ENCODE measurements at places on chromosomes 16 and 17.
A peak's percentile ranks its signal among the peaks of the same experiment; 100 is the strongest.

DNA sequence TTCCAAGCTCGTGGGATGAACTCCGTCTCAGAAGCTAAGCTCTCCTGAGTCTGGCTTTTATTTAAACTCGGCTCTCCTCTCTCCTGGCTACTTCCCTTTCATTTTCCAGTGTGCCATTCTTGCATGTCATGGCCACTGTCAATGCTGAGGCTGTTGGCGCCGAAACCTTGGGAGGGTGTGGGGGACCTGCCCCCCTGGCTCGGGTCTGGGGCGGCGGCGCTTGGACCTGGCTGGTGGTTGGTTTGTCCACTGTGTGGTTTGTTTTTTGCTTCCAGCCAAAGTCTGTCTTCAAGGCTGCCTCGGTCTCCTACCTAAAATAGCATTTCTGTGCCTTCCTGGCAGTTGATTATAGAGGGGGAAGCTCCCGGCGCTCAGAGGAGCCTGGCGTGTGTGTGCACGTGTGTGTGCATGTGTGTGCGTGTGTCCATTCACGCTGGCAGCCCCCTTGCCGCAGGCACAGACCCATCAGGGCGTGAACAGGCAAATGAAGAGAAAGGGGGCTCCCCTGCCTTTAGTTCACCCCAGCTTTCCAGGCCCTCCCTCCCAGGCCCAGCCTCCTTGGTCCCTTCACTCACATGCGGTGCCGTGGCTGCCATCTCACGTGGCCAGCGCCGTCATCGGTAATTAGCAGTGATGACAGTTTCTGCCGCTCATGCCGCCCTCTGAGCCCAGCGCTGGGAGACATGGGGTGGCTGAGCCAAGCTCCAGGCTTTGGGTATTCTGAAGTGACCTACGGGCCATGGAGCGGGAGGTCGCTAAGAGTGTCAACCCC is 179.9 kb downstream of the SEC14L1 start:
- DNase-seq = no peak

DNA sequence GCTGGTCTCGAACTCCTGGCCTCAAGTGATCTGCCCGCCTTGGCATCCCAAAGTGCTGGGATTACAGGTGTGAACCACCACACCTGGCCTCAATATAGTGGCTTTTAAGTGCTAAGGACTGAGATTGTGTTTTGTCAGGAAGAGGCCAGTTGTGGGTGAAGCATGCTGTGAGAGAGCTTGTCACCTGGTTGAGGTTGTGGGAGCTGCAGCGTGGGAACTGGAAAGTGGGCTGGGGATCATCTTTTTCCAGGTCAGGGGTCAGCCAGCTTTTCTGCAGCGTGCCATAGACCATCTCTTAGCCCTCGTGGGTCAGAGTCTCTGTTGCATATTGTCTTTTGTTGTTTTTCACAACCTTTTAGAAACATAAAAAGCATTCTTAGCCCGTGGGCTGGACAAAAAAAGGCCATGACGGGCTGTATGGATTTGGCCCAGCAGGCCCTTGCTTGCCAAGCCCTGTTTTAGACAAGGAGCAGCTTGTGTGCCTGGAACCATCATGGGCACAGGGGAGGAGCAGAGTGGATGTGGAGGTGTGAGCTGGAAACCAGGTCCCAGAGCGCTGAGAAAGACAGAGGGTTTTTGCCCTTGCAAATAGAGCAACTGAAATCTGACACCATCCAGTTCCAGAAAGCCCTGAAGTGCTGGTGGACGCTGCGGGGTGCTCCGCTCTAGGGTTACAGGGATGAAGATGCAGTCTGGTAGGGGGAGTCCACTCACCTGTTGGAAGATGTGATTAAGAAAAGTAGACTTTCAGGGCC is 5.5 kb downstream of the BIRC5 start:
- DNase-seq = no peak

DNA sequence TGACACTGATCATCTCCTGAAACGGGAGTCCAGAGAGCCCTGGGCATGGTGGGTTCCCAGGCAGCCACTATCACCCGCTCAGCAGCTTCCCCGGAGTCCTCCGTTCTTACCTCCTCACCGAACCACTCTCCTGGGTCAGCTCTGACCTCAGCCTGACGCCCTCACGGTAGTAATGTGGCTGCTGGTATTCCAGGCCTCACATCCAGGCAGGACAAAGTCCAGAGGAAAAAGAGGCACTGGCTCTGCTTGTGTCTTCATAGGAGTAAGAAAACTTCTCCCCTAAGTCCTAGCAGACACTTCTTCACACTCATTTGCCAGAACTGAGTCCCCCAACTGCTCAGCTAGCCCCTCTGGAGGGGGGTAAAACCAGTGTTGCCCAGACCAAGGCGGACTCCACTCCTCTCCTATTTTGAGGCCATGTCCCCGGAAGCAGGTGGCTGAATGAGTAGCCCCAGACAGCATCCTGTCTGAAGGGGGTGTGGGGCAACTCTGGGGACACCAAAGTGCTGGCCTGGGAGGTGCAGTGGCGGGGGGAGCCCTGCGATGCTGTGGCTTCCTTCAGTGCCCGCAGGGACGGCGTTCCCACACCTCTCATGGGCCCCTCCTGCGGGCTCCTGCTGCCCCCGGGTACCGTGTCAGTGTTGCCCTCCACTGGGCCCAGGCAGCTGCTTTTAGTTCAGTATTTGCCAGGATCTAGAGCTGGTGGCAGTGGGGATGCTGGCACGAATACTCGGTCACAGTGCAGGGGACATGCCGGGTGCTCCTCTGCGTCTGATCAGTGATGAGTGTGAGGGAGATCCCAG is 5.4 kb downstream of the FSCN2 start:
- DNase-seq = no peak

GRCh38 chr16:89004209-89004831 is 27.3 kb upstream of the CBFA2T3 start:
- DNase-seq = no peak

GRCh38 chr17:20256144-20256543 is 211.2 kb downstream of the LGALS9B start:
- no peak for DNase-seq

DNA sequence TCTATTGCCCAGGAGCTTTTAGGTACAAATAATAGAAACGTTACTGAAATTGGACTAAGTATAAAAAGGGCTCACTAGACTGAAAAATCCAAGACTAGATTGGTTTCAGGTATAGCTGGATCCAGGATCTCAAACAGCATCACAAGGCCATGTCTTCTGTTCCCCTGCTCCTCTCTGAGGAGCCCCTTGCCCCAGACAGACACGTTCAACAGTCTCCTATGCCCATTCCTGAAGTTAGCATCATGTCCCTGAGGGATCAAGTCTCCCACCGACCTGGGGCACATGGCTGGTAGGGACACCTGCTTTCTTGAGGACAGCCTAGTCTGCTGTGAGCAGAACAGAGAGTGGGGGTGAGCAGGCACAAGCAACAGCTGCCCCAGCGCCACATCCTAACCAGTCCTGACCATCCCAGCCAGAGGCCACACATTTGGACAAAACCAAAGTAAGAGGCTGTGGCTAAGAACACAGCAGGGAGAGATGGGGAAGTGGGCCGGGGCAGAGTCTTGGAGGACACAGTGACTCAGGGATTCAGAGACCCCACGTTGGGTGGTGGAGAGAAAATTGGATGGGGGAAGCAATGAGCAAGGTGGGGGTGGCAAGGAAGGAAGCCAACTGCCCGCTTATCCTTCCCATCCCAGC is 10.5 kb upstream of the MMP2 start:
- no peak for DNase-seq

DNA sequence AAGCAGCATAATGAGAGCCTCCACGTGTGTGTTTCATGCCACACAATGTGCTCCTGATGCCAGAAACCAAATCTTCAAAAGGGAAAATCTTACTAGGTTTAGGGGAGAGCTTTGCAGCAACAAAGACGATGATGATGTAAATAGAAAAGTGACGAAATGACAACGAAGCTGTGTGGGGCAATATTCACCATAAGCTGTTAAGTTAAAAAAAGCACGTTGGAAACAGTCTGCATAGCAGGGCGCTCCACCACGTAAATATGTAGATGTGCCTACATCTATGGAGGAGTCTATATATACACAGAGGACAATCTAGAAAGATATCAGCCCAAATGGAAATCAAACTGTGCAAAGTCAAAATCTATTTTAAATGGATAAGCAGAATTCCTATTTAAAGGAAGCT is 61.0 kb downstream of the RPH3AL start:
- DNase-seq = no peak

DNA sequence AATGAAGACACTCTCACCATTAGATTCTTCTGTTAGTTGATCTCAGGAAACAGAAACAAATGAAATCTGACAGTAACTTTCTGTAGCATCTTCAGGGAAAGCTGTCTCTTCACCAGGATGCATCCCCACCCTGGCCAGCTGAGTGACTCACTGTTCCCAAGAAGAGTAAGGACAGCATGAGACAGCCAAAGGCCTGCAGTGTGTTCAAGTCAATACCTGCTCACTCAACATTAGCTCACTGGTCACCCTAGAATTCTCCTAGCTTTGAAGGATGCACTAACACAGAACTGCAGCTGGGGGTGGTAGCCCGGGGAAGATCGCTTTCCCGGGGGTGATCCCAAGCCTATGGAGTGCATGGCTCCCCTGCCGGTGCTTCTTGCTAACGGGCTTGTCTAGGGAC is 28.2 kb upstream of the CLEC18B start:
- DNase-seq = peak; percentile 64

DNA sequence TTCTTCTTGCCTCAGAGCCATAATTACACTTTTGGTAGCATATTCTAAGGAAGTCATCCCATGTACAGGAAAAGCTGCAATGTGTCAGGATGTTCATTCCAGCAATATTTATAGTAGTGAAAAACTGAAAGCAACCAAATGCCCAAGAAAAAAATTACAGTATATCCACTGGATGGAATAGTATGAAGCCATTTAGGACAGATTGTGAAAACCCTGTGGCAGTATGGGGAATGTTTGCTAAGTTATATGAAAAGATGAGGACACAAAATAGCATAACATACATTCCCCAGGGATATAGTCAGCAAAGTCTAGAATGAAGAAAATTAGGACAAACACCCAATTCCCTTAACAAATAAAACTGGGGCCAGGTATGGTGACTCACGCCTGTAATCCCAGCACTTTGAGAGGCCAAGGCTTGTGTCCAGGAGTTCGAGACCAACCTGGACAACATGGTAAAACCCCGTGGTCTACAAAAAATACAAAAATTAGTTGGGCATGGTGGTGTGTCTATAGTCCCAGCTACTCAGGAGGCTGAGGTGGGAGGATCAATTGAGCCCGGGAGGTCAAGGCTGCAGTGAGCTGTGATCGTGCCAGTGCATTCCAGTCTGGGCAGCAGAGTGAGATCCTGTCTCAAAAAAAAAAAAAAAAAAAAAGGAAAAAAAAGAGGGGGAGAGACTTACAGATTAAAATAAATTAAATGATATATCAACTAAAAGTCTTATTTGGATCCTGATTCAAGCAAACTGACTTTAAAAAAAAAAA is 2.3 kb downstream of the LRRC3C start:
- DNase-seq = peak; percentile 54

DNA sequence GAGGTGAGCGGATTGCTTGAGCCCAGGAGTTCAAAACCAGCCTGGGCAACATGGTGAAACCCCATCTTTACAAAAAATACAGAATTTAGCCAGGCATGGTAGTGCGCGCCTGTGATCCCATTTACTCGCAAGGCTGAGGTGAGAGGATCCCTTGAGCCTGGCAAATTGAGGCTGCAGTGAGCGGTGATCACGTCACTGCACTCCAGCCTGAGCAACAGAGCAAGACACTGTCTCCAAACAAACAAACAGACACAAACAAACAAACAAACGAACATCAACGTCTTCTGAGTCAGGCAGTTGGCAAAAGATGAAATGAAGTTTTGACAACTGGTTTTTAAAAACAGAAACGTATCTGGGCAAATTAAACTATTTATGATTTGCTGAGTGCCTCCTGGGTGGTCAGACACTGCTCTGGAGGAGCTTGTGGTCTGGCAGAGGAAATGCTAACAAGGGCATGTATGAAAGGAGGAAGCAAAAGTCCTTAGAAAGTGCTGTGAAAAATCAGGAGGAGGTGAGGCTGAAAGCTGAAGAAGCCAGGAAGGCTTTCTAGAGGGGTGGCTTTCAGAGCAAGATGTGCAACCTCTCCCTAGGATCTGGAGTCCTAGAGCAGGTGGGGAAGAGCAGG is 10.2 kb upstream of the KRT20 start:
- DNase-seq = no peak

DNA sequence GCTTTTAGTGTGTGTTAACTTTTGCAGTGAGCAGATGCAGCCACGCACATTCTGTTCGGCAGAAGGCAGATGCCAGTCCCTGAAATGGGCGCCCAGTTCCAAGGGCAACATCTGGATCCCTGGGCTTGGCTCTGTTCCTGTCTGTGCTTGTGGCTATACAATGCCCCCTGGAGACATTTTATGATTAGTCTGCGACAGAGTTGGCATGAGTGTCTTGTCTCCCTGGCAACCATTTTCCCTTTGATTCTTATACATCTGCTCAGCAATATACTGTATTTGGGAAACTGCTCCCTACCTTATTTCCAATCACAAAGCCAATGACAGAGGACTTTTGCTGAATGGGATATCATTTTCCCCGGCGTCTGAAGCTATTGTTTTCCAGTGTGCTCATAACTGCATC is 1629.5 kb upstream of the GOT2 start:
- no peak for DNase-seq

DNA sequence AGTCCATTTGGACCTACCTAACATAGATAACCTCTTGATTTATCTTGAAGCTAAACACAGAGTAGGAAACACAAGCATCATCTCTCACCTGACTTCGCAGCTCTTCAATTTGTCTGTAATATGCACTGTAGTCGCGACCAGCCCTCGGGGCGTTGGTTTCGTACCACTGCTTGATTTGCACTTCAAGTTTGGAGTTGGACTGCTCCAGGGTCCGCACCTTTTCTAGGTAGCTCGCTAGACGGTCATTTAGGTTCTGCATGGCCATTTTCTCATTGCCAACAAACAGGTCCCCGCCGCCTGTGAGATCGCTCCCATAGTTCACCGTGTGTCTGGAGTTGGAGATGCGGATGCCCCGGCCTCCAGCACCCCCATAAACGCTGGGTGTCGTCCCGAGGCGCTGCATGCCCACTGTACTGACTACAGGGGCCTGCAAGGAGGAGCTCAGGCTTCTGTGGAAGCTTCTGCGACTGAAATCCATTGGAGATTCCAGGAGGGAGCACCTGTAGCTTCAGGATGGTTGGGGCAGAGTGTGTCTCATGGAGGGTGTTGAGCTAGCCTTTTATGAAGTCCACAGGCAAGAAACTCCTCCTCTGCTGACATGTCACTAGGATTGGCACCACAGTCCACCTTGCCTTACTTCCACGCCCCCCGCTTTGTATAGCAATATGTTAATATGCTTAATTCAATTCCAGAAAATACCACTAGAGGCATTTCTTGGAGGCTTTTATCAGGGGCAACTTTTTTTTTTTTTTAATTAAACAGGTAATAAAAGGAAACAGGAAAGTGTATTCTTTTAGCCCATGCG is at the start of gene KRT20:
Gene KRT20, minus strand, starts transcription at position 535 of the 805 bp plus-strand sequence. Its CDS starts 57 bp downstream, at position 478.
- no peak for DNase-seq

- no peak for DNase-seq
Measured at GRCh38 chr16:83907631-83908250, 8.8 kb downstream of the MLYCD start.

GRCh38 chr17:17350491-17351355 is 47.5 kb downstream of the NT5M start:
- DNase-seq = peak; percentile 72
